ENCODE measurements at places on chromosomes 13 and 19.

GRCh38 chr13:110509478-110509926, 52.0 kb downstream of the RAB20 start:
- DNase-seq = no peak

- no peak for DNase-seq
Observed at GRCh38 chr19:44021221-44021620, 4.0 kb upstream of the ZNF222 start.

DNA sequence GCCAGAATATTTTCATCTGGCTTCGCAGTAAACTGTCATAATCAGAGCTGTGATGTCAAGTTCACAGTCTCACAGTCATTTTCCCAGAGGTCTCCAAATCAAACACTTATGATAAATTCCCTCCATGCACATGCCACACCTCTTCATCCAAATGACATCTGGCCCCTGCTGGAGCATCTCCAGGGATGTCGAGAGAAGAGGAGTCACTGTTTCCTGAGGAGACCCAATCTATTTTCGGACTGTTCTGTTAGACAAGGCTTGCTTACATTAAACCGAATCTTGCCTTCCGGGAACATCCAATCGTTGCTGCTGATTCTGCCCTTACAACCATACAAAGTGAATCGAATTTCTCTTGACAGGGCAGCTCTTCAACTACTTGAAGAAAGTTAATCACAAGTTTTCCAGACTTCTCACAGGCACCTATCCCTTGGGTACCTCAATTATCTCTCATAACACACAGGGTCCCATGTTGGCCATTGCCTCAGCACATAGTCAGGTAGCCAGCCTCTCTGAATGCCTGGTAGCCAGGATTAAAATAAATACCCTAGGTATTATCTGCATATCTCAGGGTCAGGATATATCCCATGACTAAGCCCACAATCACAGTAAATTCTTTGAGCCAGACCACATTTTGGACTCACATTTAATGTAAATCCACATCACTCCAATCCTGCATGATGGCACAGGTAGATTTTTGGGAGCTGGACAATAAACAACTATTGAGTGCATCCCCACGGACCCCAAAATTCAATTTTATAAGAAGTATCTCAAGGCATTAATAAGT, 182.5 kb downstream of the ABCC4 start:
- no peak for DNase-seq

GRCh38 chr19:13104848-13105711, 2.4 kb upstream of the LYL1 start:
- DNase-seq = peak; percentile 35

GRCh38 chr19:41264581-41265394, 616 bp downstream of the HNRNPUL1 start:
- DNase-seq = peak; percentile 30

GRCh38 chr13:66665991-66666390, 564.1 kb downstream of the PCDH9 start:
- DNase-seq = no peak

GRCh38 chr13:85974608-85975366, 175.6 kb upstream of the SLITRK6 start:
- no peak for DNase-seq

- no peak for DNase-seq
Observed at GRCh38 chr13:85241060-85241459, 558.2 kb downstream of the SLITRK6 start.

DNA sequence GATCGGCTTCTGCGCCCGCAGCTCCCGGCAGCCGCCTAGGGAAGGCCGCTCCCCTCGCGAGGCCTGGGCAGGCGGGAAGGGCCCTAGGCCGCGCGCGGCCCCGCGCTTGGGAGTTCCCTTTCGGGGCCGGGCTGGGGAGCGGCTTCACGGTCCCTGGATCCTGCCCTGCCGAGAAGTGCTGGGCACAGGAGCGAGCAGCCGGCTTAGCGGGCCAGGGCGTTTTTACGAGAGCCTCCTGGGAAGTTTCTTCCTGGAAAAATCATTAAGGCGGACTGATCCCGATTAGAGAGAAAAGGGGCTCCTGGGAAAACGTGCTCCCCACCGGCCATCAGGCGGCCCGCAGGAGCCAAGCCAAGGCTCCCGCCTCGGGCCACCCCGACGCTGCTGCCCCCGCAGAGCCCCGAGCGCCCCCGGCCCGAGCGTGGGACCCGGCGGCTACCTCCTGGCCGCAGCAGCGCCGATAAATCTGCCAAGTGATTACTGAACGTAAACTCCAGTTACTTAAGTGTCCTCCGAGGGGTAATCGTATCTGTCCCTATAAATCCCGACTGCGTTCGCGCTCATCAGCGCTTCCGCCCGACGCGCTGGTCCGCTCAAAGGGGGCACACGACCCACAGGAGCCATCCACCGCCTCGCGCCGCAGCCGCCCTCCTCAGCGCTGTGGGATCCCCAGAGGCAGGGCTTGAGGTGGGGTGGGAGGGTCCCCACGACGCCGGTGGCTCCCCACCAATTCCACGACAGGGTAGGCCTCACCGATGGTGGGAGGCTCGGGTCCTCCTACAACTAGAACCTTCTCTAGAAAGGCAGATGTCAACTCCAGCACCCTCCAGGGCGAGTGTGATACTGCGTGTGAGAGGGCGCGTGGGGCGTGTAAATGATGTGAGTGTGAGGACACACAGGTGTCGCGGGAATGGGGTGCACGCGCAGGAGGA, 2.8 kb downstream of the ZIC5 start:
- no peak for DNase-seq

Data from stimulated activated naive B cell treated with anti-CD40 and anti-IgM and Interleukin-4, amounts not matched to agents 10 μg/mL and 1 μg/mL and 100 μg/mL, for 72 hours (primary cell).